ENCODE measurements at places on chromosomes 13 and 19.

DNA sequence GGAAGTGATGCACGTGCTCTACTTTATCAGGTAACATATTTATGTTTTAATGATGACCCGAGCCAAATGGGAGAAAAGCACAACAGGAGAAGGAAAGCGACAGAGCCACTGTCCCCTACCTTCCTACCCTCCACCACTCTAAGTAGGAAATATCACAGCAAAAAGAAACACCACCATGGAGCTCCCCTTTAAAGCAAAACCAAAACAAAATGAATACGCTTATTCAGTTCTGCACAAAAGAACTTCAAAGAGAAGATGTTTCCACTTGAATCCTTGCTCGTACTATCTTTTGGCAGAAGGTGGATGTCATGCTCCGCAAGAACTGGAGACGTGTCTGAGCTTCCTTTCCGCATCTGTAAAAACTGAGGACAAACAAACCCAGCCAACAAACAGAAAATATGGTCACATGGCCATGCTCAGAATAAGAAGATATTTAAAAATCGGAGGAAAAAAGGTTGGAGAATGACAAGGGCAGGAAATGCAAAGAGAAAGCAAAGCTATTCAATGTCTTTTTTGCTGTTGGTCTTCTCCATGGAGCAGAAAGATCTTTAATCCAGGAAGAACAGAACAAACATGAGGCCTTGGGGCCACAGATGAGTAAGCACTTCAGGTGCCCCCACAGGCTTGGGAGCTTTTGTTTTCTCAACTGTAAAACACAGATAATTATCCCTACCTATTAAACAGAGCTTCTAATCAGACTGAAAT lies 19.5 kb downstream of the N4BP2L1 start:
- DNase-seq: no peak

- no peak for DNase-seq
These were observed 944.9 kb upstream of the MIR17HG start for GRCh38 chr13:90402613-90403012.

GRCh38 chr19:947707-948539 lies 22.1 kb downstream of the ARID3A start:
- DNase-seq: peak; percentile 98

- peak; percentile 25 for DNase-seq
These were observed 23.1 kb upstream of the CXCL17 start for GRCh38 chr19:42465827-42466280.

- peak; percentile 93 for DNase-seq
These were observed 3.4 kb downstream of the PRR36 start for GRCh38 chr19:7870571-7871436.

GRCh38 chr19:15448778-15449619 lies 757 bp downstream of the WIZ start:
- peak; percentile 46 for DNase-seq

DNA sequence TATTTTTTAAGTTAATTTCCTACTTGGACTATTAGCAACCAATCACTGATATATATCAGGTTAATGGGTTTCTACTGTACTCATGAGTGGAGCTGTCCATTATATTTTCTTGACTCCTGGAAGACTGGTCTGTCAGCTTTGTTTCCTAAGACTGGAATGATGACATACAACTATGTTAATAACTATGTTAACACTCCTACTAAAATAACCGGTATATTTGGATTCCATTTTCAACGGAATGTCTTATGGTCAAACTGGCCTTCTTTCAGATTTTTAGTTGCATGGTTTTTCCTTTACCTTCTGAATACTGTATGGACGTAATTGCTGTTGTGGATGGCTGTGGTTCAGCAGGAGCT lies 45.8 kb upstream of the GPI start:
- DNase-seq: no peak

- DNase-seq: no peak
These were observed 99.3 kb upstream of the SOX1 start for GRCh38 chr13:111967572-111968201.

DNA sequence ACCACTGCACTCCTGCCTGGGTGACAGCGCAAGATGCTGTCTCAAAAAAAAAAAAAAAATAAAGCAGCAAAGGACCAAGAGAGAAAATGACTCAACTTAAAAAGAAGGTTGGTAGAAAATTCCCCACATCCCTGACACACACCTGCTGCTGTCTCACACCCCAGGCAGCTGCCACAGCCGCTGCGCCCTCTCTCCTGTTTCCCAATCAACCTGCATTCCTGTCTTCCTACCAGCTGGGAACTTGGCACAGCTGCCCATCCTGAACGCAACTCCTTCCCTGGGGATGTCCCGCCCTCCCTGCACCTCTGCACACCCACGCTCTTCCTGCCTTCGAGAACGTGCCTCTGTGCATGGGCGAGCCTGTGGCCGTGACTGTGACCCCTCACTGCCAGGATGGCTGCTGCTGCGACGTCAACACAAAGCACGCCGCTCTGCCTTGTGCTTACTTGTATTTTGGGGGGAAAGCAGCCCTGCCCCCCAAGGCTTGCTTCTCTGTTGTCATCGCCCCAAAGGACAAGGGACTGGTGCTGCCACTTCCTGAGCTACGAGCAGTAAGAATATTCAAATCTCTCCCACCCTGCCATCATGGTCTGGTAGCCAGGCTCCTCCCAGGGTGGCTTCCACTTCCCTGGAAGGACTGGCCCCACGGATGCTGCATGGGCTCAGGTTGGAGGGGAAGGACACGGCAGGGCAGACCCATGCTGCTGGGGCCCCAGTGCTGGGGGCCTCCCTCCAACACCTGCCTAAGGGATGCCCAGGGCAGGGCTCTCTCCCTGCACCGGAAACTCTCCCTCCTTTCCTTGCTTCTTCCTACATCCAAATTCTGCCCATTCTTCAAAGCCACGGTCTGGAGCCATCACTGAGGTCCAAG lies 20.7 kb downstream of the SH3GL1 start:
- DNase-seq: no peak

DNA sequence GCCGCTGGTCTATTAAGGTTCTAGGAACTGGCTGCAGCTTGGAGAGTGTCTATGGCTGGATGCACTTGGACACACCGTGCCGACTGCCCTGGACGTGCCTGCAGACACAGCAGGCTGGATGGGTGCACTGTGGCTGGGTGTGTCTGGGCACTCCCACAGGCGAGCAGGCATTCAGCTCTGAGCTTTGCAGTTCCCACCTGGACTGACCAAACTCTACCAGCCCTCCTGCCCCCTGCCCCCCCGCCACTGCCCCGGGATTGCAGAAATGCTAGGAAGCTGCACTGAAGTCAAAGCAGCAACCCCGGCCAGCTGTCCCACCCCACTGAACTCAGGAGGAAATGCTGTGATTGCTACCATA lies 7.0 kb upstream of the LRP3 start:
- no peak for DNase-seq

GRCh38 chr13:41588899-41589298 lies 131.5 kb downstream of the RGCC start:
- peak; percentile 81 for DNase-seq

DNA sequence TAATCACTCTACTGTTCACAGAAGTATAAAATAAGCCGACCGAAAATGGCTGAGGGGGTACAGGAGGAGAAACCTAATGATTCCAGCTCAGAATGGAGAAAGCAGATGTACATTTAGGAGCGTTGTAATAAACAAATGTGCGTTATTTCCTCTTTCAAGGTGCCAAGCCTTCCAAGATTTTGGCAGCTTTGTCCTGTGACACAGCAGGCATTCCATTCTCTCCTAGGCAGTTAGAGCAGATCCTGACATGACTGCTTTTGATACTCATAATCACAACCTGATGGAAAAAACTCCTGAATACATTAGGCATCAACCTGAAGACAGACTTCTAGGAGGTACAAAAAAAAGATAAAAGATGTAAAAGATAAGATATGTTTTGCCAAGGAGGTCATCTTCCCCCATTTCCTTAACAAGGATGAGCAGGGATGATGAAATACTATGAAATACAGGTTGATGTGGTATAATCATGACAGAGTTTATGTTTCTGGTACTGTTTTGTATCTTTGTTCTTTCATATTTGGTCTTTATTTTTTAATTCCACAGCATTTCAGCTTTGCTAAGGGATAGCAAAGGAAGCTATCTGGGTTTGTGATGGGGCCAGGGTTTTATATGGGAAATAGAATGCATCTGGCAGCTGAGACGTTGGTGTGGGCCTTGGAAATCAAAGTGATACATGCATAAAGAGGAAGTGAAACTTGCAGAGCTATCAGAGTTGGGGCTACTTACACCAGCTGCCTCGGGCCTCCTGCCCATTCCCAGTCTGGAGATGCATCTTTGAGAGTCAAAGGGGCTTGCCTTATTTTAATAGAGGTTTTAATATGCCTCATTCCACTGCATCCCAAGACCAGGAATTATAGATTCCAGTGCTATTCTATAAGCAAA lies 222.5 kb downstream of the OXGR1 start:
- no peak for DNase-seq

DNA sequence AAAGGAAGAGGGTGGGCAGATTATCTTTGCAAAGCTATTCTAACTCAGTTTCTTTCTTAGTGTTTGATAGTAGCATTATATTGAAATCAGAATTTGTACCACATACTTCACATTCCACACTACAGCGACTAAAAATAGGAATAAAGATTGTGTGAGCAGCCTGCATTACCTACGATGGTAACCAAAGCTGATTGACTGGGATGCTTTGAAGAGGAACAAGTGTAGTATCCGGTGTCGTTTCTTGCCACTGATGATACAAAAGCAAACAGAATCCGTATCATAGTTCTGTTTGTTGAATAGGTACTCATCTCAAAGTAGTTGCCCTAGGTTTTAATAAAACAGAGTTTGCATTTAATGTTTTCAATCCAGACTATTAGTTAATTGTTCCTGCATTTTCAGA lies 51.2 kb downstream of the FLT3 start:
- no peak for DNase-seq

GRCh38 chr13:70407486-70407885 lies 299.2 kb upstream of the KLHL1 start:
- DNase-seq: no peak

DNA sequence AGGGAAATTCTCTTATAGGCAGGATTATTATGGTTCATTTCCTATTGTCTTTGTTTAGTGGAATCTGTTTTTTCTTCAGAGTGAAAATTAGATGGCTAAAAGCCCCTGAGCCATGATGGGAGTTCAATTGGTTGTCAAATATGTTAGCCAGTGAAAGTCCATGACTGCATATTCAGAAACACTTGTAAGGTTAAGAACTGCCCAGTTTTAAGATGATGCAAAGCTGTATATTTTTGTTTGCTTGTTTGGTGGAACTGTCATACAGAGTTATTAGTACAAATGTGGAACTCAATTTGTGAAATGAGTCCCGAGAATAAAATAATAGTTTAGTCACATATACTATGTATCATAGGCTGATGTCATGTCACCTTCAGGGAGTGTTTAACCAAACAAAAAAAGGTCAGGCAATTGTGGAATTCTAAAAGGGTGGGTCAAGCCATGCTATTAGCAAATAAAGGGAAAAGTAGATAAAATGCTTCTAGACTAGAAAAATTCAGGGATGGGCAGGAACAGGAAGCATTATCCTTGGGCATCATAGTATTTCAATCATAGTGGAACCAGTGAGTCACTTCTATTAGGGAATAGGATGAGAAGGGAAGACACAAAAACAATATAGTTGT lies 248.3 kb upstream of the SLITRK1 start:
- no peak for DNase-seq

DNA sequence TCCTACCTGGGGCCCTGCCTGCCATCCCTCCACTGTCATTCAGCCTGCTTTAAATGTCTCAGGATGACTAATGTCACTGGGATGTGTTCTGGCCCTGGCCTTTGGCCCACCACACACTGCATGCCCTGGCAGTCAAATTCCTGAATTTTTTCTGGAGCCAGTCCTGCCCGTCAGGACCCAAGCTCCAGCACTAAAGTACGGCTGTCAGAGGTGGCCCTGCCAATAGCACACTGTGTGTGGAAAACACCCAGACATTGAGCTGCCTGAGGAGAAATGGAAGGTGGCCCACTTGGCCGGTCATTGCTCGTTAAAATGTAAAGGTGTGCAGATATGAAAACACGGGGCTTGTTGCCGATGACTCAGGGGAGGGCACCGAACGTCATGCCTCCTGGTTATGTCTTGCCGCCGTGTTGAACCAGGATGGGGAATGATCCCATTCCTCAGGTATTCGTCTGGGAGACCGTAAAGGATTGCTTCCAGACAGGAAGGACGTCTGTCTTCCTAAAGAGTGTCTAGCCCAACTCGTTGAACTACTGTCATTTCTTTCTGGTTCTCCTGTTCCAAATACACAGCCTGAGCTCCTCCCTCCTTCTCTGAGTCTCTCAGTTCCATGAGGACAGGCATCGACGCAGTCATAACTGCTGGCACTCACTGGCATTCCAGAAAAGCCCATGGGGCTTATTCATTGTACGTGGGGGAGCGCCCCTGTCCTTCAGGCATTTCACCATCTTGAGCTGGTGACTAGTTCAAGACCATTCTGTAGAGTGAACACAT lies 40.6 kb downstream of the COL4A2 start:
- DNase-seq: no peak

- no peak for DNase-seq
These were observed 1113.4 kb upstream of the MIR17HG start for GRCh38 chr13:90233933-90234672.

DNA sequence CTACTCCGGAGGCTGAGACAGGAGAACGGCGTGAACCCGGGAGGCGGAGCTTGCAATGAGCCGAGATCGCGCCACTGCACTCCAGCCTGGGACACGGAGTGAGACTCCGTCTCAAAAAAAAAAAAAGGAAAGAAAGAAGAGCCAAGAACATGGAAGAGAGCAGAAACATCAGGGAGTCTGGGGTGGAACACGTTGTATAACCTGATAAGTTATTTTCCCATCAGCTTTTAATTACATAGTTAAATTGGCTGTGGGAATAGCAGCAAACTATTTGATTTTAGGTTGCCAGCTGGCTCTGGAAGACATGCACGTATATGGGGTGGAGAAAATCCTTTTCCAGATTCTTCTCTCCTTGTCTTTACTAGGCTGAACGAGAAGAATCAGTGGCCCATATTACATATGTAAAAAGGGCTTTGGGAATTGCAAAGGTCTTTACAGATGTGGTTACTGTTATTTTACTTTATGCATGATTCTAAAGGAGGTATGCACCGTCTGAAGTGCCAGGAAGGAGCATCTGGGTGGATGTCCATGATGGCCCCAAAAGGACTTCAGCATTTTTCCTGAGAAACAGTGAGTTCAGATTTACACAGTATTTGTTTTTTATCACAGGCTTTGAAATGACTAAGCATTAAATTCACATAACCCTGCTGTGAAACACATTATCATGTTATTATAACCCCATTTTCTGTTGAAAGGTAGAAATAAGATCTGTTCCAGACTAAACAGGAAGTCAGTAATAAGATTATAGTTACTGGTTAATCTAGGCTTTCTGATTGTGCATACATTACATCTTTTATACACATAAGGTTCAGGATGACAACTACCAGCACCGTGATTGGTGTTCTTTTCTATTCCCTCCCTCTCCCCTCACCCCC lies 4.6 kb upstream of the NAA16 start:
- DNase-seq: no peak

Measured in common myeloid progenitor, CD34-positive (primary cell).